ENCODE measurements at places on chromosomes 4 and X. TPM values are rescaled to one million over a fixed set of nuclear protein-coding genes. Genes with fewer than 3 reads are reported as not detected.
A peak's percentile ranks its signal among the peaks of the same experiment; 100 is the strongest.

GRCh38 chrX:10112510-10112909 is 44.3 kb upstream of the CLCN4 start:
- no peak overlapping the region for H3K4me3 ChIP-seq
- H3K27me3 ChIP-seq = no peaks in the 10 kb centered on the region
- no peak for DNase-seq
- no peaks in the 10 kb centered on the region for H3K4me1 ChIP-seq
- H3K36me3 ChIP-seq = peaks cover 9% of the 10 kb centered on the region

DNA sequence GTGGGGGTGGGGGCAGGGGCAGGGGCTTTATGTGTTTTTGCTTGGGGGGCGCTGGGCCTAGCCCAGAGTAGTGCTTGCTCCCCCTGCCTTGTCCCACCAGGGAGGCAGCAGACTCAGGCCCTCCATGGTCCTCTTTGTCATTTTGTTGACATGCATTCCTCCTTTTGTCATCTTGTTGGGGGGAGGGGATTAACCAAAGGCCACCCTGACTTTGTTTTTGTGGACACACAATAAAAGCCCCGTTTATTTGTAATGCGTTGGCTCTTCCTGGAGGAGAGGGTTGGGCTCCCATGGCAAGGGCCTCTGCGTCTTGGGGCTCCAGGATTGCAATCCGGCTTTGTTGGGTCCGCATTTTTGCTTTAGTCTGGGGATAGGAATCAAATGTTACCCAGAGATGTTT is 2.2 kb downstream of the EMD start:
- no peaks in the 10 kb centered on the region for H3K27me3 ChIP-seq
- H3K4me1 ChIP-seq = peaks cover 4% of the 10 kb centered on the region
- no peak for DNase-seq
- no peaks in the 10 kb centered on the region for H3K36me3 ChIP-seq
- peak overlapping the region; percentile 88 for H3K27ac ChIP-seq

The MUC7 gene
- not detected for total RNA-seq

DNA sequence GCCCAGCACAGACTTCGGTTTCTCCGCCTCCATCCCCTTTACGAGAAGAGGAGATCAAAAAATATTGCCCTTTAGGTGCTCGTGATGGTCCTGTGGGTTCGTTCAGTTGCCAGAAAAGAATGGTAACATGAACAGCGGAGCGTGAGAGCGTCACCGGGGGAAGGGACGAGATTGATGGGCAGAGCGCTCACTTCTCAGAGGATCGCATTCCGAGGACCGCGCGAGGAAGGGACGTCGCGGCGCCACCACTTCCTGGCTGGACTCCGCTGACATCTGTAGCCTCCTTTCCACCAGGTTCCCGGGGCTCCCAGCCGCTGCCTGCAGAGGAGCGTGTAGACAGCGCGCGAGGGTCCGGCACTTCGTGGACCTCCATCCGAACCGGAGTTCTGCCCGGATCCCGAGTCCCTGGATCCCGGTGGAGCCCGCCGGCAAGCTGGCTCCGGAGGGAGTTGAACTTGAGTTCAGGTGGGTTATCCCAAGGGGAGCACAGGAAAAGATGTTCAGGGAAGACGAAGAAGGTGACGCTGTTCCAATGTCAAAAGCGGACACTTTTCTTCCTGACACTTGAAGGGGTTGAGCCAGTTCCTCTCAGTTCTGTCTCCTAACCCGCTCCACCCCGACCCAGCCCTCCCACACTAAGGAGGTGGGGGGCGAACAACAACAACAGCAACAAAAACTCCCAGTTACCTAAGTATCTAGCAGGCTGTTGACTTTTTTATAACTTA is 484 bp downstream of the GALNTL6 start:
- no peaks in the 10 kb centered on the region for H3K36me3 ChIP-seq
- peak overlapping the region; percentile 50 for H3K27ac ChIP-seq
- DNase-seq = no peak
- no peaks in the 10 kb centered on the region for H3K4me1 ChIP-seq
- peaks cover 50% of the 10 kb centered on the region for H3K27me3 ChIP-seq

Measured in type B pancreatic cell (in vitro differentiated cells).